ENCODE measurements at places on chromosomes 6 and 20. TPM values are rescaled to one million over a fixed set of nuclear protein-coding genes. Genes with fewer than 3 reads are reported as not detected.

The HUS1B gene
- total RNA-seq: 2.8 TPM

The ABHD16B gene
- not detected for total RNA-seq

The TRIM40 gene
- not detected for total RNA-seq

The ARMH2 gene
- total RNA-seq: not detected

The SLC22A16 gene
- not detected for total RNA-seq

The HDGFL1 gene
- total RNA-seq: not detected

The NKAIN2 gene
- not detected for total RNA-seq

The UBD gene
- total RNA-seq: 0.93 TPM
